ENCODE measurements at places on chromosomes 4 and X.

GRCh38 chr4:891747-892146 is 40.4 kb downstream of the GAK start:
- DNase-seq, result no peak

- no peak for DNase-seq
Measured at GRCh38 chr4:6192245-6192644, 8.1 kb downstream of the JAKMIP1 start.

GRCh38 chrX:6821730-6822129 is 286.8 kb upstream of the VCX3A start:
- DNase-seq, result no peak

DNA sequence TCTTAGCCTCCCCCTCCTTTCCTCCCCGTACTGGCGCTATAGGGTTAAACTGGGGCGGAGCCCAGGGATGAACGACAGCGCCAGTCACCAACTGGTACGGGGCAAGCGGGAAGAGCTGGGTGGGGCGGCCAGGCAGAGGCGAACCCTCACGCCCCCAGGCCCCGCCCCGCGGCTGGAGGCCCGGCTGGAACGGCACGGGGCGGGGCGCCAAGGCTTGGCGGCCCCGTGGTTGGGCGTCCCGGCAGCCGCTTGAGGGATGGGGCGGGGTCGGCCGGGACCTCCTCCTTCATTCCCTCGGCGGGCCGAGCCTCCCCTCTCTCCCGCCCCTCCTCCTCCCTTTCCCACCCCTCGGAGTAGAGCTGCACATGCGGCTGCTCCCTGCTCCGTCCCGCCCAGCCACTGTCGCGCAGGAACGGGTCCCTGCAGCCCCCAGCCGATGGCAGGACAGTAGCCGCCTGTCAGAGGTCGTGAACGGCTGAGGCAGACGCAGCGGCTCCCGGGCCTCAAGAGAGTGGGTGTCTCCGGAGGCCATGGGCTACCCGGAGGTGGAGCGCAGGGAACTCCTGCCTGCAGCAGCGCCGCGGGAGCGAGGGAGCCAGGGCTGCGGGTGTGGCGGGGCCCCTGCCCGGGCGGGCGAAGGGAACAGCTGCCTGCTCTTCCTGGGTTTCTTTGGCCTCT is at the start of gene EDA:
EDA (plus strand) TSS at position 335 of the 678 bp plus-strand sequence.
- DNase-seq, result peak; percentile 27

GRCh38 chr4:12071316-12071715 is 642.6 kb upstream of the HS3ST1 start:
- DNase-seq, result no peak

DNA sequence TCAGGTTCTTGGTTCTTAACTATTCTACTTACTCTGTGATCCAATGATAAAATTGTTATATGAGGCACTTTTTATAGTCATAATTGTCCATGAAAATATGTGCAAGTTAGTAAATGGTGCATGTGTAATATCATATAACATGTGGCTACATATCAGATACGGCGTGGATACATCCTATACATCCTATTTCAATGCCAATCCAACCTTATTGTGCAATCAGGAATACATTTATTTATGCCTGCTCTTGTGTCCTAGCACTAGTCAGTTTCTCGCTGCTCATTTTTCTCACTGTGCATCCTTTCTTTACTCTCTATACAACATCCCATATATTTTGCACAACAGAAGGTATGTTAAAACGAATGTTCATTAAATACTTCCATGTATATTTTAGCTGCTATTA is 1141.1 kb downstream of the FAT4 start:
- DNase-seq, result no peak

DNA sequence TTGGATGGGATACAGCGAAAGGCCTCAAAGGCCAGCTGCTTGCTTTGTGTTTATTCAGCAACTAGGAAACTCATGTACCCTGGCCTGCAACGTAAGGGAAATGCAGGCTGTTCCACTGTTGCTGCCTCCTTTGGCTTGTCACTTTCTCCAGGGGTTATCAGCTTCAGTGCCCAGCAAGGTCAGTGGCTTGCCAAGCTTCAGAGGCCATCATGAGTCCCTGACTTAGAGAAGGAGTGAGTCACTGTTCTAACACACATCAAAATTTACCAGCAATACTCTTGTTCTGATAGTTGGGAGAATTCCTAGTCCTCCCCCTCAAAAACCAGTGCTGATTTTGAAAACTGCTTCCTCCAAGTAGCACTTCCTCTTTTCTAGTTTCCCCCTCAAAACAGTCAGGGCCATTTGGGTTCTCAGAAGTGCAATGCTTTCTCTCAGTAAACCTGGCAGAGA is 250.8 kb downstream of the ARHGAP24 start:
- no peak for DNase-seq

DNA sequence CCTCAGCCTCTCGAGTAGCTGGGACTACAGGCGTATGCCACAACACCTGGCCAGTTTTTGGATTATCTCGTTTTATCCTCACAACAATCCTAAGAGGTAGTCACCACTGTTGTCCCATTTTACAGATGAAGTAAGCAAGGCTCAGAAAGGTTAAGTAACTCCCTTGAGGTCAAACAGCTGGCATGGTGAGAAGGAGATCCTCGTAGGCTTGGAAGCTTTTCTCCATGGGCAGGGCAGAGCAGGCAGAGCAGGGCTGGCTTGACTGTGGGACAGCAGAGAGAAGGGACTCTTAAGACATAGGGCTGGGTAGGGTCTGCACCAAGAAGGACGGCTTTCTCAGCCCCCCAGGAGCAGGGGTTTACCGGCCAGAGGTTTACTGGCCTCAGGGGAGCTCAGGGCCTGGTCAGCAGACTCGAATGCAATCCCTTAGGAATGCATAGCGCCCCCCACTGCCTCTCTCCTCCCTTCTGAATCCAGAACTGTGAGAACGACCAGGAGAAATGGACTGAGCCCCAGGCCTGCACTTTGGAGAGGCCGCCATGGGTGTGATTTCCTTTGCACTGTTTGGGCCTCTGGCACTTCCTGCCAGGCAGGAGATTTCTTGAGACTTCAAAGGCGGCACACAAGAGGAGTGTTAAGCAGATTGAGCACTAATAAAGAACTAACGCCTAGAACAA is 14.0 kb upstream of the CDKN2AIP start:
- DNase-seq, result peak; percentile 15

GRCh38 chrX:100768679-100769338 is 36.9 kb upstream of the SYTL4 start:
- DNase-seq, result peak; percentile 72

GRCh38 chrX:74781507-74782034 is 143.7 kb downstream of the NEXMIF start:
- no peak for DNase-seq

DNA sequence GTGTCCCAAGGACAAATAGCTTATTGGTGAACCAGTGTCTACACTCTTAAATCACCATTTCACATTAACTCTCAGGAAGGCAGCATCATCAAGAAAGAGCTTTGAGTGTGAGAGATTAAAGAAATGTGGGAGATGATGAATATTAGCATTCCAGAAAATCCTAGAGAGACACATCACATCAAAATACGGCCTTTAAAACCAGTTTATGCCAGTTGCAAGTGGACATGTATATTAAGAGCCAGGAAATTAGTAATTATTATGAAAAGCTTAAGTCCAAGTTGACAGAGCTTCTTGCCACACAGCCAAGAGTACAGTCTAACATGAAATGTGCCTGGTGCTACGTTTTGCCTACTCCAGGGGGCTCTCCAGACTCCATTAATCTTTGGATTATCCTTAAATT is 503.0 kb upstream of the BOD1L1 start:
- no peak for DNase-seq

GRCh38 chr4:25358515-25359275 is 18.4 kb upstream of the ANAPC4 start:
- DNase-seq, result no peak

DNA sequence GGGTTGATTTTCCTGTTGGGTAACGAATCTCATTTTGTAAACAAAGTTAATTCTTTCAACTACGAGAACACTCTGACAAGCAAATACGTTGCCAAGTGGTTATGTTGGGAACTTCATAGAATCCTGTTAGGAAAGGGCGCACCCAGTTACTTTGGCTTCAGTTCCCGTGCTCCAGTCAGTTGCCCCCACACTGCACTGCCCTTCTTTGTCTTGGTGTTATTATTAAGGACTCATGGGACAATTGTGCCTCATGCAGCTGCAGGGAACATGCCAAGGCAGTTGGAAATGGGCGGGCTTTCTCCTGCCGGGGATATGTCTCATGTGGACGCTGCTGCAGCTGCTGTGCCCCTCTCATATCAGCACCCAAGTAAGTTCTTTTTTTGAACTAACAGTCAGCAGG is 28.9 kb downstream of the OFD1 start:
- DNase-seq, result no peak

DNA sequence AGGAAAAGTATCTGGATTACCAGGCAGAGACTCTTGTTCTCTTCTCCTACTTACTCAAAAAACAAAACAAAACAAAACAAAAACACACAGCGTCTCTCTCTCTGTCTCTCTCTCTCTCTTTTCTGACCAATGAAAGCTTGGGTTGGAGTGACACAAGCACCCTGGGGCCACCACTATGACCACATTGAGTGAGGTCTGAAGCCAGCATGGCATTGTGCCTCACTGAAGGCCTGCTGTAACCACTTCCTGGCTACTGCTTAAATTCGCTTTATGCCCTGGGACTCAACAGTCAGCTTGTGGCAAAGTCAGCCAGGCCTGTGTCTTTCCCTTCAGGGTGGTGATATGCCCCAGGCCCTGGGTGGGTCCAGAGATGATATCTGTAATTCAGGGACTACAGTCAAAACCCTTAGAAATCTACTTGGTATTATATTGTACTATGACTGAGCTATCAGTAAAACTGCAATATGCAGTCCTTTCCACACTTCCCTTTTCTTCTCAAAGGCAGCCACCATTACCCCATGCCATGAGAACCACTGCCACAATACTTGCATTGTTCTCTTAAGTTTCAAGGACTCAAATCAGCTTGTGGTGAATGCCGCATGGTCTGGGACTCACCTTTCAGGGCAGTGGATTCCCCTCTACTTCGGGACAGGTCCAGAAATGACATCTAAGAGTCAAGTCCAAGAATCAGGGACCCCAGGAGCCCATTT is 606.8 kb upstream of the KLHL4 start:
- no peak for DNase-seq

DNA sequence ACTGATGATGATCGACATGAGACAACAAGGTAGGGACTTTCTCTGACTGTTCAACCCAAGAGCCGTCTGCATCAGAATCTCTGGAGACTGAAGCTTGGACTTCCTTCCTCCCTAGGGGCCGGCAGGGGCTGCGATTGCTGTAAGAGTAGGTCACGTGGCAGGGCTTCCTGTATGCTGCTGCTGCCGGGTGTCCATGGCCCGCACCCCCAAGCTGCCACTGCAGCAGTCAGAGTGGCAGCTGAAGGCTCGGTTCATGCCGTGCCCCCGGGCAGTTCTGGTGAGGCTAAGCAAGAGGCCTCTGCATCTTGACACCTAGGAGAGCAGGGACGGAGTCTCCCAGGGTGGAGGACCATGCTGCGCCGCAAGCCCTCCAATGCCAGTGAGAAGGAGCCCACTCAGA is at the start of gene SASH3:
SASH3 (plus strand) TSS at position 203 of the 400 bp plus-strand sequence; CDS start at position 352, 149 bp downstream.
- no peak for DNase-seq

DNA sequence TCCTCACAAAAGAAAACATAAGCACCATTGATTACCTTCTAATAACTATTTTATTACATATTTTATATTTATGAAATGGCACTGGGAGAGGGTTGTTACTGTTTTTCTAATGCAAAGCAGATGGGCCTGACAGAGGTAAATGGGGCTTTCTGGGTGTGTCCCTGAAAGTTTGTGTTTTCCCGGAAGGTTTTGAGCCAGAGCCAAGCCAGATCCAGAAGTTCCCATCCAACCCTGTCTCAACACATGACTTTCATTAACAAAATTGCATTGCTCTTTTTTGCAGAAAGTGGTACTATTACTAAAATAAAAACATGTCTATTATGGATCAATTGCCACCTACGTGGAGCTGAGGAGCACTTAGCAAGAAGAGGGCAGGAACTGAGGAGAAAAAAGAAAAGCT is 181.3 kb downstream of the RAB28 start:
- no peak for DNase-seq

GRCh38 chr4:185238750-185239149 is 29.4 kb downstream of the SNX25 start:
- DNase-seq, result no peak

DNA sequence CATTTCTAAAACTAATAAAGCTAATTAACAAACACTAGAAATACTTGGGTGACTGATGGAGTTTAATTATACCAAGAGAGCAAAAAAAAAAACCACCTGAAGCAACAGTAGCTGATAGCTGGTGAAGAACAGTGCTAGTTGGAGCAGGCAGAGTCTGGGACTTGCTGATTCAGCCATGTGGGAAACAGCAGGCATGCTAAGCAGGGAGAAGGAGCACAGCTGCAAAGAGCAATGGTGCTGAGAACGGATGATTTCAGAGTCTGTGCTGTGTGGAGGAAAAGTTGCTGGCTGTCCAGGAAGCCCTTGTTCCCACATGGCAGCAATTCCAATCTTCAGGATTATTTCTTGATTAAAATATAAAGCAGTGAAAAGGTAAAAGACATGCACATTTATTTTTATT is 68.8 kb downstream of the NPY1R start:
- DNase-seq, result no peak

DNA sequence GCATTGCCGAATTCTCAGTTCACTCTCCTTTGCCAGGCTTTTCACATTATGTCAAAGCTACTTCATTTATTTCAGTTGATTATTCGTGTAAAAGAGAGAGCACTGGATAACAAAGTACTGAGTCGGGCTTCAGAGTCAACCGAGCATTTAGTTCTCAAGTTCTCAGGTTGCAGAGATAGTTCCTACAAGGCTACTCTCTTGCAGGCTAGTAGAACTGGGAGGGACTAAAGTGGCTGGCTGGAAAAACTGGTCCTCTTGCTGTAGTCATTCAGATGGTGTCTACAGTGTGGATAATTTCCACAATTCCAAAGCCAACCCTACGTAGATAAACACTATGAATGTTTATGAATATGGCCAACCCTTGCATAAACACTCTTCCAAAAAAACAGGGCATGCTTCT is 4.6 kb upstream of the CCNG2 start:
- no peak for DNase-seq

DNA sequence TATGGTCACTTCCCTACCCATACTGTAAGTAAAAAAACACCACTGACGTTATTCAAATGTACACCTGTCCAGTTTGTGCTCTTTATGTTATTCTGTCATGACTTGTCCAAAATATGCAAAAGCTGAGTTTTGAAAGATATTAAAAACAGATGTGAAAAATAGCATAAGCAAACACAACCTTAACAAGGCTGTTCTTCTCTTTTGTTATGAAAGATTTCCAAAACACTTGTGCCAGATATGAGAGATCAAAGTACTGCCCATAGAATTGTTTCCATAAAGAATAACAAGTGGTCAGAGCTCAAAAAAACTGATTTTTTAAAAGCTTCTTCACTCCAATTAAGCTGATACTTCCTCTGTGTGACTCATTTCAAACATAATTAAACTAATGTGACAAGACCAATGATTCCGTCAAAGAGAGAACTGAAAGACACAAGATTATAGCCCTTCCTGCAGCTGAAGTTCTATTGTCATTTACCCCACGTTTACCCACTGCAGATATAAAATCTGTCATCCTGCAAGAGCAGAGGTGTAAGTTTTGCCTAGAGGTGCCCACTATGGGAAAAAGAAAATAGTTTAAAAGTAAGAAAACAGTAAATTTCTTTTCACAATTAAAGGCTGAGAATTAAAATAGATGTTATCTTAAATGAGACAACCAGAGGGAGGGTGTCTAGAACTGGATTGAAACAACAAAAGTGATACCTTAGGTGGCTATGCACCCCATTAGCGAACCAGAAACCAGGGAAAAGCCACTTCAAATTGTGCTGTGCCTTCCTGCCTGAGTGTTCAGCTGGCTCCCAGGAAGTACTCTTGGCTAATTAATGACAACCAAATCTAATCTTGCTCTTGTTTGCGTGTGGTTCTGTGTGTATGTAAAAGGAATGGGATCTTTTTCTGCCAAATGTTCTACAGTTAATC is 30.1 kb downstream of the RASSF6 start:
- no peak for DNase-seq
